ENCODE measurements at places on chromosomes 2 and 18.

- no peaks in the 10 kb centered on the region for H3K36me3 ChIP-seq
- H3K27ac ChIP-seq, result no peak overlapping the region
- H3K27me3 ChIP-seq, result no peaks in the 10 kb centered on the region
- H3K4me3 ChIP-seq, result no peak overlapping the region
Observed at GRCh38 chr18:58609536-58609993, 19.3 kb downstream of the ALPK2 start.

GRCh38 chr2:162328424-162329157, 10.1 kb upstream of the IFIH1 start:
- no peak overlapping the region for H3K27ac ChIP-seq
- H3K4me1 ChIP-seq, result no peaks in the 10 kb centered on the region
- no peaks in the 10 kb centered on the region for H3K27me3 ChIP-seq
- no peaks in the 10 kb centered on the region for H3K36me3 ChIP-seq

DNA sequence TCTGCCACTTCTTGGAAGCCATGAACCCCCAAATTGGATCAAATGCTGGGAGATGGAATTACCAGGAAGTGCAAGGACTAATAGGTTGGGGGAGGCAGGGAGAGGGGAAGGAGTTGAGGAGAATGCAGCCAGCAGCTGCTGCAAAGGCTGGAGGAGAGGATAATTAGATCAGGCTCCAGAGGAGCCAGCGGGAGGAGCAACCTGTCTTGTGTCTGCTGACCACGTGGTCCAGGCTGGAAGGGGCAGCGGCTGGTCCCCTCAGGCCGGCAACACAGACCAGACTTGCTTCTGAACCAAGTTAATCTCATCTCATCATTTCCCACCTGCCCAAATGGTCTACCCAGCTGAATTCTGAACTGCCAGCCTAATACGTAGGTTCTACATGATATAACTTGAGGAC, 68.3 kb downstream of the MRO start:
- H3K4me3 ChIP-seq, result no peak overlapping the region
- no peak for DNase-seq
- no peaks in the 10 kb centered on the region for H3K36me3 ChIP-seq
- H3K4me1 ChIP-seq, result no peaks in the 10 kb centered on the region

GRCh38 chr18:50298443-50299284, 11.2 kb upstream of the CXXC1 start:
- DNase-seq, result no peak
- peak overlapping the region; percentile 76 for H3K4me3 ChIP-seq

GRCh38 chr2:9053534-9053931, 50.0 kb upstream of the MBOAT2 start:
- peak; percentile 41 for DNase-seq
- H3K4me1 ChIP-seq, result peaks cover 8% of the 10 kb centered on the region
- H3K27ac ChIP-seq, result no peak overlapping the region
- no peak overlapping the region for H3K4me3 ChIP-seq
- H3K36me3 ChIP-seq, result no peaks in the 10 kb centered on the region
